ENCODE measurements at places on chromosomes 11 and 22.
A peak's percentile ranks its signal among the peaks of the same experiment; 100 is the strongest.

GRCh38 chr22:48704335-48704734 is 1123.3 kb downstream of the BRD1 start:
- DNase-seq = no peak

DNA sequence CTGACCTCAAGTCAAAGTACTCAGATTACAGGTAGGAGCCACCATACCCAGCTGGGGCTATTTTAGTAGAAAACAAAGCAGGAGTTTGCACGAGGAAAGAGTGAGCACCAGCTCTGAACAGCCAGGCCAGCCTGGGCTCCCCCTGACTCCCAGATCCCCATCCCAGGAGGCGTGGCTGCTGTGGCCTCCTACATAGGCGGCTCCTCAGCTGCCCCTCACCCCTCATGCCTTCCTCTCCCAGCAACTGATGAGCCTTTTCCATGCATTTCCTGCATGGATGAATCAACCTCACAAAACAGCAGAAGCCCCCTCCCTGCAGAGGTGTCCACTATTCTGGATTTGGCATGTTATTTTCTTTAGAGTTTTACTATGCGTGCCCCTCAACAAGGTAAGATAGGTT is 10.5 kb upstream of the FLRT1 start:
- no peak for DNase-seq

- no peak for DNase-seq
These were observed 28.3 kb downstream of the ACER3 start for GRCh38 chr11:76888989-76889388.

GRCh38 chr22:18042685-18043084 is 18.3 kb upstream of the MICAL3 start:
- DNase-seq = no peak

GRCh38 chr22:30183861-30184278 is 62.7 kb downstream of the LIF start:
- no peak for DNase-seq

DNA sequence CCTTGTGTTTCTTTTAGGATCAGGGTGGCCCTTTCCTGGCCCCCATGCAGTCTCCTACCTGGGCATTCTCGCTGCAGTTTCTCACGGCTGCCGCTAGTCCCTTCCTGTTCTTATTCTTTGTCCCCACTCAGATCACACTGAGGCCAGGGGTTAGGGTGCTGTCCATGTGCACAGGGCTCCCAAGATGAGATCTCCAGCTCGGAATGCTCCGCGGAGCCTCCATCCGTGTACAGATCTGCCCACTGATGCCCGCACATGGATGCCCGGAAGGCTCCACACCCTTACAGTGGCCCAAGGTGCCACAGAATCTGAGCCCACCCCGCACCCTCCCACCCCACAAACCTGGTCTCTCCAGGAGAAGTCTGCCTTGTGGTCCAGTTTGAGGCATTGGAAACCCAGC is 457.3 kb downstream of the TBC1D22A start:
- no peak for DNase-seq

GRCh38 chr22:45254388-45254787 is 13.7 kb upstream of the KIAA0930 start:
- no peak for DNase-seq

DNA sequence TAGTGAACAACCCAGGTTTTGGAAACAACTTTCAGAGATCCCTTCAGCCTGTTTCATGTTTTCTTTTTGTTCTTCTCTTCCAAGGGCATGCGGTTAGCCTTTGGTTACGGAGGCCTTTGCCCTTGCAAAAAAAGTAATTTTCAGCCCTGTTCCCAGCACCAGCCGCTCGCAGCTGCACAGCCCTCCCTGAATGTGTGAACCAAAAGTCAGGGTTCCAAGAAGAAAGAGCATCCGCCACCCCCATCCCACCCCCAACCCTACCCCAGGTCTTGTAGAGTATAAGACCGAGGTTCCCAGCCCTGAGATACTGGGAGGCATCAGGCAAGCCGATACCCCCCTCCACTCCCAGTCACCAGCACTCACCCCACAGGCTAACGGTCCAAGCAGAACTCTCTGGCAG is 56.4 kb downstream of the IGLL1 start:
- DNase-seq = no peak

DNA sequence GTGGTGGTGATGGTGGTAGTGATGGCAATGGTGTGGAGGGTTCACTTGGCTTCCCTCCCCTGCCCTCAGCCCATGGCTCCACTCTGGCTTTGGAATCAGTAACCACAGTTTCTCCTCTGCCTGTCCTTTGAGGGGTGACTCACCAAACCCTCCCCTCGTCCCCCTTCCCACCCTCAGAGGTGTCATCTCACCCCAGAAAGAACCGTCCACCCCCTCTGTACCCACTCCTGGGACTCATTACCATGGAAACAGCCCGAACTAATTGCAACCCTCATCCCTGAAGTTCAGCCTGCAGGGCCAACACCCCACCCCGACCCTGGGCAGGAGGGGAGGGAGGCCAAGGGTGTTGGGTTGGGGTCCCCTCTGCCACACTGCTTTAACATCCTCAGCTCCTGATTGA is 26.6 kb downstream of the PHLDB1 start:
- no peak for DNase-seq

DNA sequence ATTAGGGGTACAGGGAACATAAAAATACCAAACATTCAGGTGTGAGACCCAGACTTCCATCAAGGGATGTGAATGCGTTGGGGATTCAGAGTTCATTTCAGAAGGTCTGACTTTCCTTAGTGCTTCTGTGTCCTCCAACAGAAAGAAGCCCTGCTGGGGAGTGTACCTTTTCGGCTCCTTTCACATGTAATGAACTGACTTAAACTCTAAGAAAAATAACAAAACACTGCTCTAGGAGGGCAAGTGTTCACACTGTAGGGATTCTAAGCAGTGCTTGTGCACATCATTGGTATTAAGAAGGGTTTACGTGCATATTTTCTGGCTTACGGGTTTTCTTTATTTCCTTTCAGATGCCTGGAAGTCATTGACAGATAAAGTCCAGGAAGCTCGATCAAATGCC is 15.7 kb upstream of the TTC36 start:
- DNase-seq = no peak

- no peak for DNase-seq
These were observed 222.1 kb upstream of the ANO3 start for GRCh38 chr11:26109658-26110368.

GRCh38 chr22:43319661-43320486 is 23.3 kb downstream of the SCUBE1 start:
- no peak for DNase-seq

DNA sequence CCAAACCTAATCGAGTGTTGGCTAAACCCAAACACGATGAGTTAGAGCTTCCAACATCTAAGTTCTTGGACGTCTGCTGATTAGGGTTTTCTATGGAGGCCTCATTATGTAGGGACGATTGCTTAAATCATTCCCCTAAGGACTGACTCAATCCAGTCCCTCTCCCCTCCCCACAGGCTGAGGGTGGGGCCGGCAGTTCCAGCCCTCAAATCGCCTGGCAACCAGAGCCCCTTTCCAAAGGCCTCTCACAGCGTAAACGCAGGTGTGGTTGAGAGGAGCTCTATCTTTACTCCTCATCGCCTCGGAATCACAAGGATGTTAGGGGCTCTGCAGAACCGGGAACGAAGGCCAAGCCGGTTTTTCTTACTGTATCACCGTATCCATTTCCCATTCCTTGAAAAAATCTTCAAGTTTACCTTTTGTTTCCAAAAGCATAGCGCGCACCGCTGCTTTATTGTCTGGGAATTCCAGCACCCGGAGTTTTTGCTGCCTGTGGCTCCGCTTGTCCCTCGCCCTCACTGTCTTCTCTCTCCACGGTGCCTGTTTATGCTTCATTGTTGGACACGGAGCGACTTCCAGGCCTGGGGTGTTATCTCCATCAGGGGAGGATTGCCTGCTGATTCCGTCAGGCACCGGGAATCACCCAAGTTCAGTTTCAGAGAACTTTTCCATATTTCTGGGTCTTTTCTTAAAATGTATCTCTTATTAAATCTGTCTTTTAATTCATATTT is 13.8 kb upstream of the IFITM3 start:
- DNase-seq = no peak

GRCh38 chr11:44963948-44964347 is 13.3 kb upstream of the TP53I11 start:
- no peak for DNase-seq

- no peak for DNase-seq
These were observed 380.7 kb downstream of the MN1 start for GRCh38 chr22:27420817-27421361.

GRCh38 chr11:118581057-118581456 is 8.8 kb downstream of the ARCN1 start:
- no peak for DNase-seq

DNA sequence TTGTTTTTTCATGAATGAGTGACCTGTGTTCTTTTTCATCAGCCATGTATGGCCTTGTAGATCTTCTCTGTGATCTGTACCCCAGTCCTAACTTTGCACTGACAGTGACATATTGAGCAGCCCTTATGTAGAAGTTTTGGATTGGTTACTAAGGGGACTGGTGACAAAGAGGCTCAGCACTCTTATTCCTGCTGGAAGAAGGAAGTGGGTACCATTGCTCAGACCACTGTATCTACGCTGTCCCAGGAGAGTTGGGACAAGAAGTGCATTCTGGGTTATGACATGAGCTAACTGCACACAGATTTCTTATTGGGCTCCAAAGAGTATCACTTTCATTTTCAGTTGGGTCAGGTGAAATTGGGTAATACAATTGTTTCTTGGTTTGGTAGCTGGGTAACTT is 107.8 kb upstream of the RASSF10 start:
- no peak for DNase-seq

- DNase-seq = no peak
These were observed 13.2 kb downstream of the EHF start for GRCh38 chr11:34633990-34634693.

- no peak for DNase-seq
These were observed 5.9 kb downstream of the SIAE start for GRCh38 chr11:124667601-124668000.

DNA sequence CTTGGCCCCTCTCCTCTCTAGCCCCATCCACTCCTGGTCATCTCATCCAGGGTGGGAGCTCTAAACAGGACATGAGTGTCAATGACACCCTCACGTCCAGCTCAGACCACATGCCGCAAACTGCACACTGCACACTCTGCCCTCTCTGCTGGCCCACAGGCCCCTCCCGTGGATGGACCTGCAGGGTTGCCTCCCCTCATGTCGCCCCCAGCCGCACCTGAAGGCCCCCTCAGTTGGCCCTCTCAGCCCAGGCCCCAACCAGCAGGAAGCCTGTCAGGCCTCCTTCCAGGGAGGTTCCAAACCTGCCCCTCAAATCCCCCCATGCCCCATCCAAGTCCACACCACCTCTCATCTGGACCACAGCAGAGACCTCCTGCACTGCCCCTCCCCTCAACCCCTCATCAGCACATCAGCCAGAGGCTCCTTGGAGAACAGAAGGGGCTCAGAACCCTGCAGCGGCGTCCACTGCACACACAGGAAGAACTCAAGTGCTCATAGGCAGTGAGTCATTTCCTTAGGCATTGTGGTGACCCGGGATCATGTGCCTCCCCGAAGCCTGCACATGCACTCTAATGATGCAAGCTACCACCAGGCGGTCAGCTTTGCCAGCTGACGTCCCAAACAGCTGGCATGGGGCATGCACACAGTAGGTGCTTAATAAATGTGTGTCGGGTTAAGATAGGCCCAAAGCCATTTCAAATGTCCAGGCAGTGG is 12.9 kb upstream of the CDKN1C start:
- DNase-seq = peak; percentile 36

GRCh38 chr11:5550440-5551095 is 2.2 kb upstream of the OR52H1 start:
- no peak for DNase-seq
